ENCODE measurements at places on chromosomes 13 and 19.

GRCh38 chr19:15721268-15721667, 6.6 kb upstream of the OR10H2 start:
- no peak for DNase-seq

DNA sequence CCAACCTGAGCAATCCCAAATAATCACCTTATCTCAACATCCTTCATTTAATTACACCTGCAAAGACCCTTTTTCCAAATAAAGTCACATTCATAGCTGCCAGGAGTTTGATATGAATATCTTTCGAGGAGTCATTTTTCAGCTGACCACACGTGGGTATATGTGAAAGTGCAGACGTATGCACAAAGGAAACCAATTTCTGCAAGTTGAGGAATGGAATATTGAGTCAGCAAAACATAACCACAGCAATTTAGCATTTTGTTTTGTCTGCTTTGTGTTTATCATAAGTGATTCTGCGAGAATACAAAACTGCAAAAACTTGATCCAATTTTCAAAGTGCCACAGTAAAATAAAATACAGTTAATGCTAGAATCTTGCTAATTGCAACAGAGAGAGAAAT, 295.9 kb downstream of the SUCLA2 start:
- DNase-seq: no peak

DNA sequence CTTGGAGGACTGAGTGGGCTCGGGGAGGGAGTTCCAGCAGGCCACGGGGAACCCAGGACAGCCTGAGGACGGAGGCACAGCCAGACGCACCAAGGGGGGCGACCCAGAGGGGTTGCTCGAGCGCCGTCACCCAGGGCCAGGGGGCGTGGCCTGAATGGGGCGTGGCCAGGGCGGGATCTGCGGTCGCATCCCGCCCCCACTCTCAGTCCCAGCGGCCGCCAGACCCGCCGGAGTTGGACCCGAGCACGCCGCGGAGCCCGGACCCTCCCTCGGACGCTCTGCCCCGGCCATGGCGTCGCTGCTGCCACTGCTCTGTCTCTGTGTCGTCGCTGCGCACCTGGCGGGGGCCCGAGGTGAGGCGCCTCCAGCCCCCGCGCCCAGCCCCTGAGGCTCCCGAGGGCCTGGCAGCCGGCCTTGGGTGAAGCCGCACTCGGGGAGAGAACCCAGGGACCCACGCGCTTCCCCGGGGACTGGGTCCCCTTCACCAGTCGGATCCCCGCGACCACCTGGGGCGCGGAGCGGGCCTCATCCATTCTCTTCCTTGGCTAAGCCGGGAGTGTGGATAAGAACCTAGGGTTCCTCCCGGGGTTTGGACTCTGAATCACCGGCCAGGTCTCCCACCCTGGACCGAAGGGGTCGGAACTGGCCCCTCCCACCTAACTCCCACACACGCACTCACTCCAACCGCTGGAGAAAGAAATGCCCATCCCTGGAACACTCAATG, at the start of gene CILP2:
Gene CILP2, plus strand, starts transcription at position 205 of the 724 bp plus-strand sequence. Its CDS starts 85 bp downstream, at position 290.
- no peak for DNase-seq

DNA sequence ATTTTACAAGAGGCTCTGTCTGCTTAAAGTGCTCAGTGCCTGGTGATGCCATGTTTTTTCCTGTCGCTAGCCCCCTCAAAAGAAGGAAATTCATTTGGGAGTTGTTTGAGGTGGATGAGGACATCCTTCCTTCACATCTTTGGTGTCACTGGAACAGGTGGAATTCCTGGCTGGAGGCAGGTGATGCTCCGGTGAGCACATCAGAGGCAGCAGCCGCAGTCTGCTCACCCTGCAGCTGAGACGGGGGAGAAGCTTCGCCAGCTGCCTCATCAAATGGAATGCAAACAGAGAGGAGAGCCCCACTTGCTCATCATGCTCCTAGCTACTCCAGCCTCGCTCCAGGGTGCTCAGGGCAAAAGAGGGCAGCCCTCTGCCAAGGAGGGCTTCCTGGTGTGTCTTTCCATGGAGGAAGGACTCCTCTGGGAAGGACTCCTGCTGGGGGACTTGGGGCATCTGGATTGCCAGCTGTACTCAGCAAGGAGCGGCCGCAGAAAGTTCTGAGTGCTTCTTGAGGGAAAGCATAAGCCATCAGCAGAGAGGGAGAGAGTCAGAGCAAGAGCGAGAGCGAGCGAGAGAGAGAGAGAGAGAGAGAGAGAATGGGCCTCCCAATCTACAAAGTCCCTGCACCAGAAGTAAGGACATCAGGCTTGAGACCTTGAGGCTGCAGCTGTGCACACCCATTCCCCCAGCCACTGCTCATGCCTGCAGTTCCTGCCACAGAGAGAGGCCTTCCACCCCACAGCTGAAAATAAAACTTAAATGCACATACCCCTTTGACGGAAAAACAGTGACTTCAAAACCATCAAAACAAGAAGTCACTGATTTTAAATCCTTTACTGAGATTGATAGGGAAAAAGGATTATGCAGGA, 74.3 kb upstream of the UBL3 start:
- no peak for DNase-seq

DNA sequence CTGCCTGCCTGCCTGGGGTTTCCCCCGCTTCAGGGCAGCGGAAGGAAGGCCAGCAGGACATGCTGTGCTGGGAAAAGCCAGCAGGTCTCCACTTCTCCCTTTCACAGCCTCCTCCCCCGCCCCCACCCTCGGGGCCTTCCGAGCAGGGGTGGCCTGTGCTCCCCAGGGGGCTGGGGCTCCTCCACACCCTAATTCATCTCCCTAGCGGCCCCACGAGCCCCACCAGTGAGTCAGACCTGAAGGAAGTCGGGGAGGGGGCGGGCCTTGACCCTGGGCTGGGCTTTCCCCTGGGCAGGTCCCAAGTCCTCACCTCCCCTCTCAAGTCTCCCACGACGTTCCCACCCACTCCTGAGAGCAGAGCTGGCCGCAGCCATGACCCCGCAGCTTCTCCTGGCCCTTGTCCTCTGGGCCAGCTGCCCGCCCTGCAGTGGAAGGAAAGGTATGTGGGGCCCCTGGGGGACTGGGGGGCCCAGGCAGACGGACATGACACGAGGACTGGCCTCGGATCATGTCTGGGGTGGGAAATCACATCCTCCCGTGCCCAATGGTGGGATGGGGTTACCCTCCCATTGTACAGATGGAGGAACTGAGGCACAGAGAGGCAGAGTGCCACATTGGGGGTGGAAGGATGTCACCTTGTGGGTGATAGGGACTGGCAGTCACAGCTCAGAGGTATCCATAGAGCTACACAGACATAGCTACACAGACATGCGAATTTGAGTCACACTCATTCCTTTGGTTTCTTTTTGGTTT, at the start of gene EBI3:
Gene EBI3, plus strand, starts transcription at position 345 of the 753 bp plus-strand sequence. Its CDS starts 28 bp downstream, at position 373.
- no peak for DNase-seq

- DNase-seq: no peak
Observed at GRCh38 chr13:44296856-44297255, 76.8 kb upstream of the SERP2 start.

Measured in CD4-positive, alpha-beta T cell (primary cell).